ENCODE measurements at places on chromosomes 4 and X.

GRCh38 chrX:68570598-68570997 is 71.7 kb downstream of the YIPF6 start:
- DNase-seq, result no peak

- no peak for DNase-seq
Observed at GRCh38 chr4:40196272-40196671, 559 bp upstream of the RHOH start.

GRCh38 chr4:166165829-166166420 is 292.9 kb downstream of the TLL1 start:
- DNase-seq, result peak; percentile 3

GRCh38 chr4:164748375-164748774 is 5.6 kb upstream of the SMIM31 start:
- no peak for DNase-seq

Measured in activated CD8-positive, alpha-beta T cell treated with anti-CD3 and anti-CD28 coated beads for 36 hours (primary cell).